ENCODE measurements at places on chromosomes 12 and 14.

DNA sequence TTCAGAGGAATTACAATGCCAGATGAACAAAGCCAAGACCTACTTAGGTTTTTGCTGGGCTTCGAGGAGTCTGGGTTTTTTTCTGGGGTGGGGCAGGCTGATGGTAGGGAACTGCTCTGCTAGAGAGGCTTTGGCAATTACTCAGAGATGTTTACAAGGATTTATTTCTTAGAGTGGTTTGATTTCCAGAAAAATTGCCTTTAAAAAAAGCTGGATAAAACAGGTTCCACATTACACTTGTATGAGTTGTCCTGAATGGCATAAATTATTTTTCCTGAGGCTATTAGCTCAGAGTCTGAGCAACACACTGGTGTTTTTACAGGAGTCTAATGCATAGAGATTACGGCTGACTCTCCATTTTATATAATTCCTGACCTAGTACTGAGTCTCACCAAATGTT, 118.5 kb upstream of the FRMD6 start:
- no peak for DNase-seq

GRCh38 chr14:60064491-60065072, 27.1 kb upstream of the PCNX4 start:
- no peak for DNase-seq

DNA sequence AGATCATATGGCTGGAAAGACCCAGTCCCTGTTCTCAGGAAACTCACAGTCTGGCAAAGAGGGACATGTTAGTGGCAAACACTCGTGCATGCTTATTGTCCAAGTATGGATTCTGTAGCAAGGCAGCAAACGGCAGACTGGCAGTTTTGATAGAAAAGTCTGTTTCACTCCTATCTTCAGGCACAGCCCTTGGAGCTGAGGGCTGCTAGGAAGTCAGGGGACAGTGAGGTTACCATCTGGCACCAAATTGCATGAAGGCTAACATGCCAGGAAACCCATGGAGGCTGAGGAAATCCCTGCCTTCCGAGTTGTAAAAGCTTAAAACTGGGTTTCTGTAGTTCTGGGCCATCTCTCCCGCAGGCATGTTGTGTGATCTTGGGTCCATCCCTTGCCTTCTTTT, 32.9 kb downstream of the CALM1 start:
- no peak for DNase-seq

DNA sequence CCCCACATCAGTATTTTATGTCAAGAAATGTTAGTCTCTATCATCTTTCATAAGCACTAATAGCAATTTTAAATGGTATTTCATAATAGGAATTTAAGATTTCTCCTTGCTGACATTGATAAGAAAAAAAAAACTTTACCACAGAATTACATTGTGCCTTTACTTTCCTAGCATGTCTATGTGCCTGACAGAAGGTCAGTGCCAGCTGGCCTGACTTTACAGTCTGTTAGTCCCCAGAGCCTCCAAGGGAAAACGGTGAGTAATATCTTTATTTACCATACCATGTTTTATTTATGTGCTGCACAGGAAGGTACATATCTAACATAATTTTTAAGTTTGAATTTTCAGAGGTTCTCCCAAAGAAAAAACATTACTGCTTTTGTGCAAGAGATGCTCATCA, 152.0 kb upstream of the AEBP2 start:
- DNase-seq = no peak

GRCh38 chr14:102998393-102998792, 59.0 kb downstream of the CDC42BPB start:
- DNase-seq = no peak

GRCh38 chr14:67491741-67492507, 3.4 kb upstream of the TMEM229B start:
- no peak for DNase-seq

DNA sequence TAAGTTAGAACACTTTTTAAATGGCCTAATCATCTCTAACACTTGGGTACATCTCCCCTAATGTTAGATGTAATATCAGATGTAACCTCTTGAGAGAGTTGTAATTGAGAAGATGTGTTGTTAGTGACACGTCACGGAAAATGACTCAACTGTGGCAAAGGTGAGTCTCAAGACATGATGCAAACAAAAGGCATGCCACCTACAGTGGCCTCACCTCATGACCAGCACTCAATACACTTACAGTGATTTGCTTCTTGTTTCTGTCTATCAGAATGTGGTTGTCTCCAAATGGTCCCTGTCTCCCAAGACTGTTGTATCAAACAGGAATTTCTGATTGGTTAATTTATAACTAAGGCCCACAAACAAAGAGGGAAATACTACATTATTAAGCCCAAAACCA, 91.2 kb downstream of the SLC25A21 start:
- no peak for DNase-seq

DNA sequence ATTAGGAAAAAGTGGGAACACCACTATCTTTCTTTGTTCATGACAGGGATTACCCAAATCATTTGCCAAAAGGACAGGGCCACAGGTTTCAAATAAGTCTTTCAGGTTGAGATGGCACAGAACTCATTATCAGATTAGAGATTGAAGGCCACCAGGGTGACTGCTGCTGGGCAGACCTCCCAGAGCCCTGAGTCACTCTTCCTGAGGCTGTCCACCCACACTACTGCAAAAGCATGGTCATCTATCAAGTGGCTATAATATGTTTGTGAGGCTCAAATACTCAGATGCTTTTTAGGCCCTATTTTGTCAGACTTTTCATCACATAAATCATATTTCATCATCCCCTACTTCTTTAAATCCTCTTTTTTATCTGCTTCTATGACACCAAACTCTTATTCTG, 155.3 kb upstream of the CCDC196 start:
- no peak for DNase-seq

GRCh38 chr14:70359076-70359424, 433 bp downstream of the COX16 start:
- no peak for DNase-seq

GRCh38 chr12:69570545-69571399, 14.5 kb upstream of the CCT2 start:
- peak; percentile 27 for DNase-seq

GRCh38 chr12:31201382-31201781, 124.6 kb downstream of the SINHCAF start:
- DNase-seq = no peak

DNA sequence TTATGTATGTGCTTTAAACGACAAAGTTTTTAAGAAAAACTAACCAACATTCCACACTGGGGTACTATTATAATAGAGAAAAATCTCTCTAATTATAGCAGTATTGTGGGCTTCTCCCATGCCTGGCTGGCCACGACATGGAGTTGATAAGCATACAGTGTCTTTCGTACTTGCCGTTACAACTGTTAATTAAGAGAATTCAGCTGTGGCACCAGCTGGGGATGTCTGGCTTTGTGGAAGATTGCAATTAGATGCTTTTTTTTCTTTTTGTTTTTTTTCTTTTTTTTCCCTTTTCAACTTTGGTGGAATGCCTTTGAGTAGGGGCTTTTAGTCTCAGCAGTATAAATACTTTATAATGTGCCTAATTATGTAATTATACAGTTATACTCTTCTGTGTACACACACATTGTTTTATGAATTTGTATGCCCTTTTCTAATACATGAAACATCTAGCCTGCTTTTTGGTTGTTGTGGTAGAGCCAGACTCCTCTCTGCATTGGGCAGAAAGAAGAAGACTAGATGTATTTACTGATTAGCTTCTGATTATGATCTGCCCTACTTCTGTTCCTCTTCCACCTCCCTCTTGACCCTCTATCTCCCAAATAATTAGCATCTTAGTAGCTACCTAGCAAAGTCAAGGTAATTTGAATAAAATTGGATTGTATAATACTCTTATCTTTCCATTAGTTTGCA, 76.4 kb downstream of the SUSD6 start:
- no peak for DNase-seq

DNA sequence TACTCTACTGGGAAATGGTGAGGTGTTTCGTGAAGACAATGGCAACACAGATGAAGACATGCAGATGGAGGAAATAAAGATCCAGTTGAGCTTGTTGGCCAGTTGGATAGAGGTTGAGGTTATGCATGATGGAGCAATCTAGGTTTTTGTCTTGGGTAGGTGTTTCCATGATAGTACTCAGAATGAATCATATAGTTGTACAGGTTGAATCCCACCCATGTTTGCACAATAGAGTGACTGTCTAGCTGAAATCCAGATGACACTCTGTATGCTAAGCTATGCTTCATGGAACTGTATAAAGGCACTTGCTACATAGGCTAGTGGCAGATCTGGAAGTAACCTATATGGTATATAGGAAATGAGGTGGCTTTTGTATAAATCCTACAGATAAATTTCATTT, 264.9 kb downstream of the NAV3 start:
- no peak for DNase-seq

DNA sequence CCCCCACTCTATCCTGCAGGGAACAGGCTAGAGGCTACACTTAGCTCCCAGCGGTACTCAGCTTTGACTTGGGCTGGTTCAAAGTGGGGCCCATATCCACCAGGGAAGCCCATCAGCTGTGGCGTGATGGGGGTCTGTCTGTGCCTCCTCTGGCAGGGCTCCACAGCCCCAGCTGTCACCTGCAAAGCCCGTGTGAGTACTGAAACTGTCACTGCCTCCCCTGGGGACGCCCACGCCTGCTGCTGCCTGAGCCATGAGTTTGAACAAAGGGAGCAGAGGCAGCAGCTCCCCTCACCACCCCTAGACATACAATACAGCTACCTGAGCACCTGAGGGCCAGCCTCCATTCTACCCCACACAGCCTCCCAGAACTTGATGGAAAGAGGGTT, 5.0 kb downstream of the REM2 start:
- no peak for DNase-seq

DNA sequence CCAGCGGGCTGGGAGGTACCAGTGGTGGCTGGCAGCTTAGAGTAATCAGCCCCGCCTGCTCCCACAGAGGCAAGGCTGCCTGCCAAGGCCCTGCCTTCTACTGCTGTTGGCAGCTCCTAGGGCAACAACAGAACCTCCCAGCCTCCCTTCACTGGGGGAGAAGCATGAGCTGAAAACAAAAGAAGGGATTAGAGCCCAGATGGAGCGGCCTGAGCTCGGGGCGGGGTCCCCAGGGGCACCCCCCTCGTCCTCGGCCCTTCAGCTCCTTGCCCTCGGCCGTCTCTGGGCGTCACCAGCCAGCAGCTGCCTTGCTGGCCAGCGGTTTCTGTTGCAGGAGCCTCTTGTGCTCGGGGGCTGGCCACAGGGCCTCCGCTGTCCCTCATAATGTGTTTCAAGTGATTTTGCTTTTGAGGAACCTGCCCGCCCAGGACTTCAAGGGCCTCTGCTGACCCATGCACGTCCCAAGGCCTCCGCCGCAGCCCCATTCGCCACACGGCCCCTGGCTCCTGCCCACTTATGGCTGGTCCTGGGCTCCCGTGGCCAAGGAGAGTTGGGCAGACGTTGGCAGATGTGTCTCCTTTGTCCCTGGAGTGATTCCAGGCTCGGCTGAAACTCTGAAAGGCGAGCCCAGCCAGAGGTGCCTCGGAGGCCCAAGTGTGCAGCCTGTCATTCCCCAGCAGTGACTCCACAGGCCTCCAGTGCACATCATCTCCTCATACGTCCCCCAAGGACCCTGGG, 49.7 kb downstream of the PSMA6 start:
- DNase-seq = no peak

GRCh38 chr12:132390287-132391076, 61.1 kb upstream of the GALNT9 start:
- no peak for DNase-seq

DNA sequence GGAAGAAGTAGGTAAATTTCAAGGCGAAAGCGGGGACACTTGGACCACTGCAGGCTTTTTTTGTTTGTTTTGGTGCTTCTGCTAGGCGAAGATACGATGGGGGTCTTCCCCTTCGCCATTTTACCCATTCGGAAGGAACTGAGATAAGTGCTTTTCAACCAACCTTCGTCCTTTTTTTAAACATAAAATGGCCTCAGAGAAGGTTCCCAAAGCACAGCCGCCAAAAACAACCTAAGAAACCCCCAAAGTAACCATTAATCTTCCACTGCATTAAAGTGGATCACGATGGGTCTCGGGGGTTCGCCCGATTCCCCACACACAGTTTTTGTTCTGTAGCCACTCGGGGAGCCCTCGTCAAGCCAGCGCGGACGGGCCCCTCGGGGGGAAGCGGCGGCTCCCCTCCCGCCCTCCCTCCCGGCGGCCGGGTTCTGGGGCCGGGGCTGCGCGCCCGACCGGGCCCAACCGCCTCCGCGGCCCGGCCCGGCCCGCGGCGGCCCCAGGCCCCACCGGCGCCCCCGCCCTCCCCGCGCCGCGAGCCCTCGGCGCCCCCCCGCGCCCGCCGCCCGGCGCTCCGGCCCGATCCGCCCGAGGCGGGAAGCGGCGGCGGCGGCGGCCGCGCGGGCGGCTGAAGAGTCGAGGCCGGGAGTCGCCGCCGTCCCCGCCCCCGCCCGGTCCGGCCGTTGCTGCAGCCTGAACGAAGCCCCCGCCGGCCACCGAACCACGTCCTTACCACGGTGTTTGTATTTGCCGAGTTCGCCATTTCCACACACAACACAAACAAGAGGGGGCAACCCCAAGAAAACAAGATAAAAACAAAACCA, 790 bp downstream of the GTF2A1 start:
- DNase-seq = peak; percentile 12

DNA sequence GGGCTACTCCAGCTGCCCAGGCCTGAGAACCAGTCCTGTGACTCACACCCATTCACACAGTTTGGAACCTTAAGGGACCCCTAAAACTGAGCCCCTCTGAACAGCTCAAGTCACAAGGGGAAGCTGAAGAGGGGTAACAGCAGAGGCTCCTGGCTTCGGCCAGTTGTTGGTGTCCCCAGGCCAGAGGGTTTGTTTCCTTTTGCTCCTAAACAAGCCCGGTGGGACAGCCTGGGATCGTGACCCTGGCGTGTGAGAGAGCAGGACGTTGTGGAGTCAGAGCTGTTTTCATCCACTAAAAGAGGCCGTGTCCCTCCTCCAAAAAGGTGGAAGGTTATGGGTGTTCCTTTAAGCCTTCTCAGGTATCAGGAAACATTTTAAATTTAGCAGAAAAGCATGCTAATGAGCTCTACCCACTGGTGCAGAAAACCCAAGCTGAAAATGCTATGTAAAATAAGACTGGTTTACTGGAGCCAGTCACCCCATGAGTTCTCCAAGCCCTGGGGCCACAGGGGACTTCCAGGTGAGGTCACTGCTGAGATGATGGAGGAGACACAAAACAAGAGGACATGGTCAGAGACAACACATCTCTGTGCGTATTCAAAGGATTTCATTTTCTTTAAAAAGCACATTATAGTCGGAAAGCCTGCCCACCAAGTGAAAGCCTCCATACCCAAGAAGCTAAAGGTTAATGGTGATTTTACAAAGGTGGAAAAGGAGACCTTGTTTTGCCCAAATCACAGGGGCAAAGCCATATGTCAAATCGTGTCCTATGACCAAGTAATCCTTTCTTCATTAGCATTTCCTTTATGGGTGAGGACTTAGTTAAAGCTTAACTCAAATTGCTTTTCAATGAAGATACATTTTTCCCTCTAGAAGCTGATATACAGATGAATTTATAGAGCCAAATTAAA, 14.1 kb downstream of the PRKAB1 start:
- DNase-seq = no peak

DNA sequence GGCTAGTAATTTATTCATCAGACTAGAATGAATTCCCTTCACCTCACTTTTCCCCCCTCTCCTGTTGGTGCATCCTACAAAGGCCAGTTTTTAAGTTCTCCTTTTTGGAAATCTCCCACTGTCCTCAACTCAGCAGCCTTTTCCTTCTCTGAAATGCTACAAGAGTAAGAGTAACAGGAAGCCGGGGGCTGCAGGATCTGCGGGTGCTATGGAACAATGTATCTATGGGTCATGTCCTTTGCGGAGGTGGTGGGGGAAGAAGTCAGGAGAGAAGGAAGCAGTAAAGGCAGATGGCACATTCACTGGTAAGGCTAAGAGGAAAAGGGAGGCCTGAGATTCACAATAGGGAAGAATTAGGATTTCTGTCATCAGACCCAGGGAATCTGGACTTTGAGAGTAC, 22.2 kb upstream of the TESC start:
- no peak for DNase-seq

Measured in stimulated activated CD8-positive, alpha-beta memory T cell treated with anti-CD3 and anti-CD28 coated beads, Interleukin-12 subunit alpha, Interleukin-12 subunit beta, amount 100 ng/mL, for 1 hour (primary cell).